ENCODE measurements at places on chromosomes 12 and 14.

DNA sequence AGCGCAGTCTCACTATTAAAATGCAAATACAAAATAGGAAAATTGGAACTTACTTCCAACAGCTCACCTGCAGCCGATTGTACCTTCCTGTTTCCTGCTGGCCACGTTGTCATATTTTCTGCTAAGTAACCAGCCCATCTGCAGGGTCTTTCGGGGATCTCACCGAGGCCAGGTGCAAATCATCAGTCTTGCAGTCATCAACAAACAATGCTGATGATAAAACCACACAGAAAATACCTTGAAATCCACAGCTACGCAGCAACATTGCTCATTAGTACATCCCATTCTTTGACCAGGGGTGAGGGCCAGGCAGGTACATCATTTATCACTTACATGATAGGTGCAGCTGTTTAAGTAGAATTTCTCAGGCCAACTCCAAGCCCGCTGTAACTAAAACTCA is 406.9 kb downstream of the TMEM121 start:
- DNase-seq = no peak

DNA sequence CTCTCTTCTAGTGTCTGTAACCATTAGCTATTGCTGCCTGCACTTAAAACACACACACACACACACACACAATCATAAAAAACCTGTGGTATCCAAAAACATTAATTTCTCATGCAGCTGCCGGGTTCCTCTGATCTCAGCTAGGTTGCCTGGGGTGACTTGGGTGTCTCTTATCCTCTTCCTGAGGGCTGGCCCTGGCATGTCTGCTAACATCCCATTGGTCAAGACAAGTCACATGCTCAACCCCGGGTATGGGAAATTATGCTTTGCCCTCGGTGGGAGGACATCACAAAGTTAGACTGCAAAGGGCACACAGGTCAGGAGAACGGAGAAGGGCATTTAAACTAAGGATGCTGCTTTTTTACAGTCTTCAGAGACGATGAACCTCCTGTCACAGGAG is 55.7 kb downstream of the TRPV4 start:
- no peak for DNase-seq

DNA sequence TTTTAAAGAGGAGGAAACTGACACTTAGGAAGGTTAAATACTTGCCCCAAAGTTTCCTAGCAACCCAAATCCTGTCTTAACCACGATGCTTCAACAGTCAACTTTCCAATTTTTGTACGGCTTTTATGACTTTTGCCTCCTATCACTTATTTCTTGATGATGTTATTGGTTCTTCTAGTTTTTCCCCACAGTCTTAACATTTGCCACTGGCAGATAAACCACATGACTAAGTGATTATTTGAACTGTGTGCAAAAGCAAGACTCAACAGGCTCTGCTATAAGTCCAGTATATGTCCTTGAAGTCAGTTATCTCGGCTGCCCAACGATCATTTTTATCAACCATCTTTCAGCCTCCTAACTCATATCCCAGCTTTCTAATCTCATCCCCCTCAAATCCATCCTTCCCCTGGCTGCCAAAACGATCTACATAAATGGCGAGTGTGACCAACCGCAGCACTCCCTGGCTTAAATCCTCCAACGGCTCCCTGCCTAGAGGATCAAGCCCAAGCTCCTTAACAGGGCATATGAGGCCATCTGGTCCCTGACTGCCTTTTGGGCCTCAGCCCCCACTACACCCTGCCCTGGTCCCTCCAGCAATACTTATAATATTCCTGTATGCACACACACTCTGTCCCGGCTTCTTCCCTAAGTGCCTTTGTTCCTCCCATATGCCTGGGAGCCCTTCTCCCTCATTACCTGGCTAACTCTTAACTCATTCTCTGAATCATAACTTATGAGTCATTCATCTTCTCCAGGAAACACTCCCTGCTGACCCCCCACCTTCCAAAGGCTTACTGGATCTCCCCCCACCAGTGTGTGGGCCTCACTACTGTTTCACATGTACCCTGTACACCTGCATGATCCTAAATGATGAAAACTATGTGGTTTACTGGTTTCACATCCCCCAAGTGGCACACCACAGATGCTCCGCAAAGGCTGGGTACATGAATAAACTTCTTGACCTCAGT is 8.8 kb downstream of the VPS37B start:
- no peak for DNase-seq

- DNase-seq = no peak
Measured at GRCh38 chr12:8852119-8852518, 29.7 kb downstream of the A2ML1 start.

- DNase-seq = no peak
Measured at GRCh38 chr14:67524634-67524963, 8.5 kb upstream of the PLEKHH1 start.

GRCh38 chr14:104227806-104228205 is 89.4 kb downstream of the KIF26A start:
- DNase-seq = no peak

GRCh38 chr12:109160433-109160832 is 44.0 kb downstream of the ACACB start:
- no peak for DNase-seq

DNA sequence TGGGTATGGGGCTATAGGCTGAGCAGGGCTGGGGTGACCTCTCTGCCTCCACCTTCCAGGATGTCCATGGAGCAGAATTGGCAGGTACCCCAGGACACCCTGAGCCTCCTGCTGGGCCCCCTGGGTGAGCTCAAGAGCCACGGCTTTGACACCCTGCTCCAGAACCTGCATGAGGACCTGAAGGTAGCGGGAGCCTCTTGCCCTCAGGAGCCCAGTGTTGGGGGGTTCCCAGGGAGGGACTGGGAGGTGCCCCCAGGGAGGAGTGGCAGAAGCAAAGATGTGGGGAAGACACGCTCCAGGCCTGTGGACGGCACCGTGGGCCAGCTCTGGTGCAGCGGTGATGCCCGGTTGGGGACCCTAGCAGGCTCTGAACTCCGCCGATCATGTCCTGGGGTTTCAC is 8.3 kb downstream of the TNFAIP2 start:
- DNase-seq = no peak

GRCh38 chr12:105106621-105107020 is 910 bp upstream of the WASHC4 start:
- no peak for DNase-seq

DNA sequence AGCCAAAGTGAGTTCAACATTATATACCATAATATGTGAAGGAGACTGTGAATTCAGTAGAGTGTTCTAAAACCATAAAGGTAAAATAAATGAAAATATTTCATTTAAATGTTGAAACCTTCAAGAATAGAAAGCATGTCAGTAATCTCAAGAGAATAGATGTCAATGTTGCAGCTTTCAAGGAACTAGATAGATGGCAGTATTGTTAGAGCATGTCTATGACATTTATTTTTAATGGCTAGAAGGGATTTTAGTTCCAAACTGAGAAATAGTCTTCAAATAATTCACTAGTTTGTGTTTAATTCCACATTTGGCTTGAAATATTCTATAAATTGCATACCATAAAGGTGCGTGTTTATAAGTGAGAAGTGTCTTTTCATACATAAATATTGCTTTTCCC is 326.5 kb downstream of the FLRT2 start:
- DNase-seq = no peak

DNA sequence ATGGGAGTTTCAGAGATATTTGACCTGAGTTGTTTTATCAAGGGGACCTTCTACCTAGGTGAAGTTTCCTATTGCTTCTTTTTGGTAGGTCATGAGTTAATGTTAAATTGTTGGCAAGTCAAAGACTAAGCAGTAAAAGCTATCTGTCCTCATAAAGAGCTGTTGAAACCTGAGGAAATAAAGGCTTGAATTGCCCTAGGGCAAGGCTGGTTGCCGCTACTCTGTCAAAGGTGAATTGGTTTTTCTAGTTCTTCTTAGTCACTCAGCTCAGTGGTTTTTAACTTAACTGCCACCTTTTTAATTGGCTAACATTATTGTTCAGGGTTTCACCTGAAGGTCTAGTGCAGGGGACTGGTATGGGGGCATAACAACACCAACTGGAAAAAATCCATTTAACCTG is 441.6 kb upstream of the FBXO33 start:
- no peak for DNase-seq

DNA sequence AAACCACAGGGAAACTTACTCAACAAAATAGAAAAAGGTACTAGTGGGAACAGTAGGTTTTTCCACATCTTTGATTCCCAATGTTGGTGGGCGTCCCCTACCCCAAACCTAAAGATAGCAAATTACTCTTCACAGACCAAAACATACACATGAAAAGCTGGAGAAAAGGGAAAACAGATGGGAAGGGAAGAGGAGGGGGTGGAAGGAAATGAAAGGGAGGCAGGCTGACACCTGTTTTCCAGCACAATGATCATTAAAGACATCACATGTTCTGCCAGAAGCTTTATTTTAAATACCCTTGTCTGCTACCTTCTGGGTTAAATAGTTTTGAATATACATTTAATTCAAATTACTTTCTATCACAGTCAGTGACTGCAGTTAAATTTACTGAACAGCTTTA is 1617.9 kb upstream of the SEL1L start:
- DNase-seq = no peak

DNA sequence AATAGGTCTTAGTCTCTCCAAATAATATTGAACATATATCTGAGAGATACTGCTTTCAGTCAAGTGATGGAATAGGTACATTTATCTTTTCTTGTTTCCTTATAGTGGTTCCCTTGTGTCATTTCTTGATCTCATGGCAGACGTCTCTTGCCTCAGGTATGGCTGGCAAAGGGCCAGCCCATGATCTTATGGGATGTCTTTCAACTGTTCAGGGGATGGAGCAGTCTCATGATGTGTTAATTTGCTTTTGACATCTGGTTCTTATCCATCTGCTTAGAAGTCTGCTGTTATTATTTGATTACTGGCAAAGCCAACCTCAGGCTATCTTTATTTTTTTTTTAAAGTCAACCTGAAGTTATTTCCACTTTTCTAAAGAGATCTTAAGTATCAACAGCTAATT is 262.9 kb downstream of the TMEM117 start:
- DNase-seq = no peak

DNA sequence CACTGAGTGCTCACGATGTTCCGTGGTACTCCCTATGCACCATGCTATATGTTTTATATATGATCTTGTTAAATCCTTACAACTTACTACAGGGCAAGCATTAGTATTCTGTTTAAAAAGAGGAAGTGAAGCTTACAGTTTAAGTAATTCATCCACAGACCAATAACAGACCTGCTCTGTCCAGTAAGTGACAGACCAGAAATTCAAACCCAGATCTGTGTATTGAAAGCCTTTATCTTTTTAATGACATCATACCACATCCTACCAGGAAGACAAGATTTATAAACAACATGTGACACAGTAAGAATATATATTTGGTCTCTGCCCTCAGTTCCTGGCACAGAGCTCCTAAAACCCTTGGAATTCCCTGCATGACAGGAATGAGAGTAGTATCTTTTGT is 206.5 kb downstream of the STXBP6 start:
- no peak for DNase-seq

DNA sequence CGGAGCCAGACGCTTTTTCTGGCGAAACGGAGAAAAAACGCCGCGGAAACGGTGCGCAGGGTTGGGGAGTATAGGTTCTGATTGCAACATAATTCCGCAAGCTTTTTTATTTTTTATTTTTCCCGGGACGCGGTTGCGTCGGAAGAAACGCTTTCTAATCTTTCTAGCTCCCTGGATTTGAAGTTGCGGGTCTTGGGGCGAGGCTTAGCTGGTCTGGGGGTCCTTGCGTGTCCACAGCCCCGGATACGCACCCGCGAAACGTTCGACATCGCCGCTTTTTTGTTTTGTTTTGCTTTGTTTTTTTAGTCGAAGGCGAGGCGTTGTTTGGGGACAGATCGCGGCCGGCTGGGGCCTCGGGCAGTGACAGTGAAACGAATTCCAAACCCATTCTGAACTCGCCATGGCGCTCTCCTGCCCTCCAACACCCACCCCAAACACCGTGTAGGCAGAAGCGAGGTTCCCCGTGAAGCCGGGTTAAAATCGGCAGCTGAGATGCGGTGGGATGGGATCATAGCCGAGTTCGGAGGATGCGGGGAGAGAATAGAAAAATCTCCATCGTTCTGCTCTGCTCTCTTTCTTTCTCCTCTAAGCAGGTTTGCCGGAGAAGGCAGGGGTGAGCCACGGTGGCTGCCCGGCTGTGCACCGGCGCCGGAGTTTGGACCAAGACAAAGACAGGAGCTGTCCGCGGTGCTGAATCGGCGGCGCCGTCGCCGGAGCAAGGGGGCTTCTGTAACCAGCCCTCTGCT is 8.1 kb upstream of the LHX5 start:
- no peak for DNase-seq

- DNase-seq = no peak
Measured at GRCh38 chr12:121085506-121086353, 46.7 kb upstream of the OASL start.

DNA sequence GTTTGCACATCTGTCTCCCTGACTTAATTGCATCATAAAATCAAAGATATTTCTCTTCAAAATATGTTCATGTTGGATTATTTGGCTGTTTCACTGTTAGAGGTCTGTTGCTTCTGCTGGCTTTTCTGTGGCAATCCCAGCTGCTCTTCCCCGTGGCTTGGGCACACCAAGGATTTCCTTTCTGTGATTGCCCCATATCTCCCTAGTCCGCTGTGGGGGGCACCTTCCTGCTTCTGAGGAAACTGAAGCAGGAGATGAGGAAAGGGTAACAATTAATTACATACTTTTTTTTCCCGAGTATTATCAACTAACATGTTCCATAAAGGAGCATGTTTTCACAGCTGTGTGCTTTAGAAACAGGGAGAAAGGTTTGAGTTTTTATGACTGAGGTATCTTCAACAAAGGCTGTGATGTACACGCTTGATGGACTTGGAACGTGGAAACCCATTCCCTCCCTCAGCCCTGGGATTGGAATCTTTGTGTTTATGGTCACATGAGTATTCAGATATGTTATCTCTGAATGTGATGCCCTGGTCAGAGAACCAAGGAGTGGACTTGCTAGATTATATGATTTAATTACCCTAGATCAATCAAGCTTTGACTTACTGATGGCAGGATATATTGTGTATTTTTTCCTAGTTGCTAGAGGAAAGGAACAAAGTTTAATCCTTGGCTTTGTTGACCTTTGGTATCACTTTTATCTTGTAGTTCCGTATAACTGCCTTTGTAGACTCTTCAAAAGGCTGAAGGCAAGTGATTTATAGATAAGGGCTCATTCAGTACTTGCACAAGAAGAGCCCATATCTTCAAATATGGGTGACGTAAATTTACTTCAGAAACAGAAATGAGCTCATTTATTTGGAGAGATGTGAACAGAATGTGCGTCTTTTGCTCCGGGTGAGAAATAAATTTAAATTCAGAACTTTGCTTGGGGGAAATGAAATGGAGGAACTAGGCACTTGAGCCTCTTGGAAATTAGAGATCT is 46.7 kb downstream of the BORCS5 start:
- DNase-seq = no peak

DNA sequence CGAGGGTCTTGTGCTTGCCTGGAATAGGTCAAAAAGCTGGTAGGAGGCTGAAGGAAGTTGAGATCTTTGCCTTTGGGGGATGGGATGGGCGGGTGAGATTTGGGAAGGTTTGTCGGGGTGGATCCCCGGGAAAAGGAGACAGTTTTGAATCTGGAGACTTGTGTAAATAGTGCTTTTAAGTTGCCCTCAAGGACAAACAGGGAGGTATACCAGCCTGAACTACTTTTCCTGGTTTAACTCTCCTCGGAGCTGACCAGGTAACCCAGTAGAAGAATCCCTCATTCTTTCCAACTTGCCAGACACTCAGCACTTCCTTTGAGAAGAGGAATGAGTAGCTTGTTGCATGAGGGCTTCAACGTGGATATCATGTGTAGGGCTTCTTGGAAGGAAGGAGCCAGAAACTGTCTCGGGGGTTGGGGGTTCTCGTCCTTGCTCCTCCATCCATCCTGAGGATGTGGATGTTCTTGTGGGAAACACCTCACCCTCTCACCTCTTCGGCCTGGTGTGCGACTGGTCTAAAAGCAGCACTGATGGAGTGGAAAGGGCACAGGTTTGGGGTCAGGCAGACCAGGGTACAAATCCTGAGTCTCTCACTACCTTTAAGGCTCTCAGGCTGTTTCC is 1.9 kb downstream of the TEAD4 start:
- no peak for DNase-seq

Data from D721Med (cell line).